ENCODE measurements at places on chromosomes 13 and 19.

DNA sequence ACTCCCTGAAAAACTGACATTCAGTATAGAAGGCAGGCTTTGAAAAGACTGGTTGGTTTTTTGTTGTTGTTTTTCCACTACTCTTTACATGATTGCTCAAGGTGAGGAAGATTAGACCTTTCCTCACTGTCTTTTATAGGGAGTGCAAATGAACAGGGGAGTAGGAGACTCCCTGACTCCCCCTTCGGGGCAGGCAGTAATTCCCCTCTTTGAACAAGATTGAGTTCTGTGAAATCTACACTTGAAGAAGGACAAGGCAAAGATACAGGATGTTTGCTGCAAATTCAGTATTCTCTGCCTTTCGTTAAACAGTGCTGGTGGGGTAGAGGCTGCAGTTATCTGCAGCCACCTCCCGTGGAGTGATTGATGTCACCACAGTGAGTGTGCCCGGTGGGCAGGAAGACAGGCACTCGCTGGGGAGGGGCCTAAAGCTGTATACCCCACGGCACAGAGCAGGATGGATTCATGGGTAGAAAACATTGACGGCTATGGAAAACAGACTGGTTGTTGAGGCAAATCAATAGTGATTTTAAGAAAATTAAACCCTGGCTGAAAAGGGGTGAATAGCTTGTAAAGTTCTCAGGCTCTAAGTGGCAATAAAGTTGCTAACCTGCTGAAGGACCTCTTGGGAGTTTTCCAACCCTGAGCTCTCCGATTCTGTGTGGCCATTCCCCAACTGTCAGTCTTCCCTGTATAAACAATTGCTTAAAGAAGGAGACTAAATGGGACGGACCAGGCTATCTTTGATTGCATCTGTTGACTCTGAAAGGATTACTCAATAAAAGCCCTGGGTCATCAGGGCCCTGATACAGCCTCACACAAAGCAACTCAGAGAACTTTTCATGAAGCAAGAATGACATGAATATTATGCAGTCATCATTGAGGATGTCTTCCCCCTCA is 308.3 kb downstream of the TBC1D4 start:
- no peak for DNase-seq

GRCh38 chr19:41910992-41911888 is 17.0 kb downstream of the ERFL start:
- DNase-seq = no peak

DNA sequence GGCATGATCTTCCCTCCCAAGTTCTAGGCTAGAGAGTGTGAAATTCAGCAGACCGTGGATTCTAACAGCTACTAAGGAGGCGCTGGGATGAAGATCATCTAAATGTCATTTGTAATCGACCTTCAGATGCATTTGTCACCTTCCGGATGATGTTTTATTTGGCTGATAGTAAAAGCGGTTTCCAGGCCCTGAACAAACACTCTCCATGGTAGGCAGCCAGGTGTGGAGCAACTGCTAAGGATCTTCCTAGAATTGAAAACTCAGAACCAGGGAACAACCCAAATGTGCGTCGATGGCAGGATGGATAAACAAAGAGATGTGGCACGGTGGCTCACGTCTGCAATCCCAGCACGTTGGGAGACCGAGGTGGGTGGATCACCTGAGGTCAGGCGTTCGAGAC is 107.2 kb upstream of the CACNA1A start:
- no peak for DNase-seq

- no peak for DNase-seq
Measured at GRCh38 chr13:72698164-72698563, 29.3 kb downstream of the MZT1 start.

DNA sequence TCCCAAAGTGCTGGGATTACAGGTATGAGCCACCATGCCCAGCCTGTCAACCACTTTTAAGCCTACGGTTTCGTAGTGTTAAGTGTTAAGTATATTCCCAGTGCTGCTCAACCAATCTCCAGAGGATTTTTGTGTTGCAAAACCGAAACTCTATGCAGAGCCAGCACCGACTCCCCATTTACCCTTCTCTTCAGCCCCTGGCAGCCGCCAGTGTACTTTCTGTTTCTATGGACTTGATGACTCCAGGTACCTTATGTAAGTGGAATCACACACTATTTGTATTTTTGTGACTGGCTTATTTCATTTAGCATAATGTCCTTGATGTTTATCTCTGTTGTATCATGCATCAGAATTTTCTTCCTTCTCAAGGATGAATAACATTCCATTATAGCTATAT is 1.1 kb downstream of the SULT2A1 start:
- DNase-seq = no peak

- DNase-seq = no peak
Measured at GRCh38 chr19:1507192-1507660, 5.6 kb downstream of the ADAMTSL5 start.

Measured in fibroblast of skin of right quadriceps (primary cell).